ENCODE measurements at places on chromosomes 1 and 21.

DNA sequence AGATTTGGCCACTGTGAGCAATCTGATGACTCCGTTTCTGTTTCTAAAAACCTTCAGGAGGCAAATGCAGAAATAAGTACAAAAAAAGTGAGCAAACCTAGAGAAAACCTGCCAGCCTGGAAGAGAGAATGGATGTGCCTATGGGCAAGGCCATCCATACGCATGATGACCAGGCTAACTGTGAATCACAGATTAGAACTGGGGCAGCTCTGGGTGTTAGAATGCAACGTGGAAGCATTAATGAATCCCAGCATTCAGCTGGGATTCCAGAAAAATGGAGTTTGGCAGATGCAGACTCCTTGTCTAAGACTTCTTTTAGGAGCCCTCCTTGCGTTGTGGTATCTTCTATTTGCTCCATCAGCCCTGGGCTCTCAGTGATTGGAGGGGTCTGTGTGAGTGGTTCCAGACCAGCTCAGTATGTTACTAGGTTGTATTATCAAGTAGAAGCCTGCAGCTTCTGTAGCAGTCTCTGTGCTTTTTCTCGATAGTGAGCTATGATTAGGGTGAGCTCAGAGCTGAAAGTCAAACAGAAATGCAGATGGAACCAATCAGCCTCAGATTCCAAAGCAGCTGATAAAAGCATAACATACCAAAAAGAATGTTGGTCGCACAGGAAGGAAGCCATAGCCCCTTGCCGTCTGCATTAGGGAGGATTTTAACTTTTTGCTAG, 154.0 kb downstream of the PSMG1 start:
- DNase-seq: no peak

DNA sequence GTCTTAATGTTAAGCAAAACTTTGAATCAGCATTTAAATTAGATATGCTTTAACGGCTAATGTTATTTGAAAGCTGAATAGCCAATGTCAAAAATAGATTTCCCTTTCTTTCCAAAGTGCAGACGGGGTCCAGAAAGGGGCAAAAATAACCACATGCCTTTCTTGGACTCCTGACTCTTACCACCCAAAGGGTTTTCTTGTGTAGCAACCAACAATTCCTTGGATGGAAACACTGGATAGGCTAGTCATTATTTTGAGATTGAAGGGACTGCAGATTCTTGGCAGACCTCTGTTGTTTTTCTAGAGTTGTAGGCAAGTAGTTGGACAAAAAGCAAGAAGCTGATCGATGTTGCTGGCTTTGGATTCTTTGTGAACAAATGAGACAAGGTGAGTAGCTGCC, 107.0 kb downstream of the MRPS6 start:
- no peak for DNase-seq

GRCh38 chr1:161930064-161930463, 93.6 kb downstream of the OLFML2B start:
- DNase-seq: no peak

DNA sequence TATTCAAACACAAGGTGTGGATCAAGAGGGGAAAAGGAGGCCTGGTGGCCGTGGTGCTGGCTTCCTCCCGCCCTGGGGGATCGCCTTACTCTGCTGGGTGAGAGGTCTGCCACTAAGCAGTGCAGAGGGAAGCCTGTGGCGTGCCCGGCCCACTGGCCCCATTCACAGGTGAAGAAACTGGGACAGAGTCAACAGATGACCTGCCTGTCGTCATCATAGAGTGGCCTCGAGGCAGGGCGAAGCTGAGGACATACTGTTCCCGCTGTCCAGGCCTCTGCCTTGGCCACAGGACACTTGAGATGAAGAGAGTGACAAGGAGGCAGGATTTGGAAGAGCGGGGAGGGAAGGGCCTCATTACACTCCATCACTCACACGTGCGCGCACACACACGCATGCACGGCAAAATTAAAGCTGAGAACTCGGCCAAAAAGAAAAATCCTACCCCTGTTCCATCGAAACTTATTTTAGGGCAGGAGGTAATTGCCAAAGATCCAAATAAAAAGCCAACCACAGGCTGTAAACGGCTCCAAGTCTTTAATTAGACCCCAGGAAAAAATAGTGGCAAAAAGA, 50.5 kb downstream of the CASZ1 start:
- no peak for DNase-seq

DNA sequence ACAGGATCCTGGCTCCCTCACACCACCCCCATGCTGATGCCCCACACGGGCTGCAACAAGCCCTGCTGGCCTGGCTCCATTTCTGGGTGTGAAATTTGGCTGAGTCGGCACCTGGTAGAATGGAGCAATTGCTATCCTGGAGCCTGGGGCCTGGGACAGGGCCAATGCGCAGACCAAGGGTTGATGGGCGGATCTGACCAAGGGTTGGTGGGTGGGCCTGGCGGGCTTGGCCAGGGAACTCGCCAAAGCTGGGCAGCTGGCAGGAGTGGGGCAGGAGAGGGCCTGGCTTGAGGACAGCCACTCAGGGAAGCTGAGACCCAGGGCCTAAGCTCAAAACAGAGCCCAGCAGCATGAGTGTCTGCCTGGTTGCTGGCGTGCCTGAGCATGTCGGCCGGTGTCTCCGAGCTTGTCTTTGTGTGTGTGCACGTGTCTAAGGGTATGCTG, 70.9 kb upstream of the POU3F1 start:
- DNase-seq: peak; percentile 70

- no peak for DNase-seq
These were observed 5.8 kb downstream of the RNU5D-1 start for GRCh38 chr1:44724955-44725698.

GRCh38 chr1:48687282-48688045, 89.2 kb downstream of the BEND5 start:
- DNase-seq: no peak

- no peak for DNase-seq
These were observed 31.3 kb downstream of the MAN1C1 start for GRCh38 chr1:25647863-25648262.

GRCh38 chr1:91700332-91700731, 185.6 kb downstream of the TGFBR3 start:
- no peak for DNase-seq

Measured in NCI-H1105 (cell line).